ENCODE measurements at places on chromosomes 3 and 15. TPM values are rescaled to one million over a fixed set of nuclear protein-coding genes. Genes with fewer than 3 reads are reported as not detected.
A peak's percentile ranks its signal among the peaks of the same experiment; 100 is the strongest.

- no peak for DNase-seq
These were observed 130.3 kb upstream of the TMC3 start for GRCh38 chr15:81504170-81504905.

DNA sequence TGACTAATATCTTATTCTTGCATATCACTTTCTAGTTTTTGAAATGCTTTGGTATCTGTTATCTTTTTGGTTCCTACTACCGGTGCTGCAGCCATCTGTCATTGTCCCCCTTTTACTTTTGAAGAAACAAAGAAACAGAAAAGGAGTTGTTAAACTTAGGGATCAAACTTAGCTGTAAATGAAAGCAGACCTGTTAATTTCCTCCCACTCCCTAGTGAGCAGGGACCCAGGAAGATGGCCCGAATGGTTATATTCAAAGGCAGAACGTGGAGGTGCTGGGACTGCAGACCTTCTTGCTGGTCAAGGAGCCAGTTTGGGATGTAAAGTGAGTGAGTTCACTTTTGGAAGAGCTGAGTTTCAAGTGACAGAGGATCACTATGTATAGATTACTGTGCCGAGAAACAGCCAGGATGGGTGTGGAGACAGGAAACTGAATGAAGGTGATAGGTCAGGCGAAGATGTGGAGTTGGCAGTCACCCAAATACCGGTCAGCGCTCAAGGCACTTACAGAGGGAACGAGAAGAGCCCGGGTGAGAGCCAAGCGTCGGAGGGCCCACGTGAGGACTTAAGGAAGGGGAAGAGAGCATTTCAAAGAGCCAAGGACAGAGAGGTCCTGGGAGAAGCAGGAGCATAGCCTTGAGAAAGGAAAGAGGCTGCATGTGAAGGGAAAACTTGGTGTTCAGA lies 20.1 kb downstream of the KBTBD8 start:
- DNase-seq: peak; percentile 4

- DNase-seq: no peak
These were observed 170.5 kb upstream of the TBL1XR1 start for GRCh38 chr3:177367788-177368187.

DNA sequence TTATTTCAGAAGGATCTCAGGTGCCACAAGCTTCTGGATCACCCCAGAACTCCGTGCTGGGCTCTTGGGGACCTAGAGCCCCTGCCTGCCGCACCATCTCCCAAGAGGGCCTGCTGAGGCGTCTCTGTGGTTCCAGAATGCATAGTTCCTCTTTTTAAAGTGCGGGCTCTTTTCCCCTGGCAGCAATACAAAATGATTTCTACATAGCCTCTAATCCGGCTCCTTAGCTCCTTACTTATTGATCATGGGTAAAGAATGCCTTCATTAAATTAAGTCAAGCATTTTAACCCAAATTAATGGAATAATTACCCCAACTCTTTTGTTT lies 121.9 kb downstream of the ATP10A start:
- DNase-seq: no peak

GRCh38 chr3:176953106-176954060 lies 243.9 kb downstream of the TBL1XR1 start:
- DNase-seq: peak; percentile 93

DNA sequence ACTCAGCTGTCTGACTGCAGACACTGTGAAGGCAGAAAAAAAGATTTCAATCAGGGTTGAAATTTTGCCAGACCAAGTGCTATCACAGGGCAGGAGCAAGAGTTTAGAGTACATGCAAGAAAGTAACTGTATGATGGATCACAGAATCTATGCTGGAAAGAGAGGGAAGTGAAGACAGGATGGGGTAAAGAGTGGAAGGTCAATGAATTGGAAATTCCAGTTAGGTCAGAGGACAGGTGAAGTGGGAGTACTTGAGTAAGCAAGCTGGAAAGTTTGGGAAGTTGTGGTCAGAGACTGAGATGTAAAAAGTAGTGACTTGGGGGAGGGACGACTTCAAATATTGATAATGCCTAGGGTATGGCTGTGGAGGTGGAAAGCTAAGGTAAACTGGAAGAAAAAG lies 7.2 kb downstream of the SPG11 start:
- DNase-seq: no peak

The MYL3 gene
- total RNA-seq: 7.8 TPM

Data from myocyte (in vitro differentiated cells).